ENCODE measurements at places on chromosomes 12 and 14.

DNA sequence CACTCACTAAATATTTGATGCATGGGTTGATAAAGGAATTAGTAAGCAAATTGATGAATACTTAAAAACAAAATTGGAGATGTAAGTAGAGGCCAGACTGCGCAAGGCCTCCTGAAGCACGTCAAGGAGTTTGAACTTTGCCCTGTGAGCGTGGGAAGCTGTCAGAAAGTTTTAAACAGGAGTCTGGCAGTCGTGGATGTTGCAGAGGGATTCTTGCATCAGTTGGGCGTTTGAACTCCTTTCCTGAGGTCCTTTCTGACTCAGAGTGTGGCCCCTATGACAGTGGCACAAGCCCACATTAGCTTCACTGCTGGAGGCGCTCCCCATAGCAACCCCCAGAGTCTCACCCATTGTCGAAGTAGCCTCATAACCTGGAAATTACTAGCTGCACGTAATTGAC is 17.9 kb upstream of the IL22 start:
- H3K27ac ChIP-seq = no peak overlapping the region
- H3K4me3 ChIP-seq = no peak overlapping the region
- H3K27me3 ChIP-seq = no peaks in the 10 kb centered on the region
- H3K36me3 ChIP-seq = no peaks in the 10 kb centered on the region
- no peak for DNase-seq
- peaks cover 13% of the 10 kb centered on the region for H3K4me1 ChIP-seq

DNA sequence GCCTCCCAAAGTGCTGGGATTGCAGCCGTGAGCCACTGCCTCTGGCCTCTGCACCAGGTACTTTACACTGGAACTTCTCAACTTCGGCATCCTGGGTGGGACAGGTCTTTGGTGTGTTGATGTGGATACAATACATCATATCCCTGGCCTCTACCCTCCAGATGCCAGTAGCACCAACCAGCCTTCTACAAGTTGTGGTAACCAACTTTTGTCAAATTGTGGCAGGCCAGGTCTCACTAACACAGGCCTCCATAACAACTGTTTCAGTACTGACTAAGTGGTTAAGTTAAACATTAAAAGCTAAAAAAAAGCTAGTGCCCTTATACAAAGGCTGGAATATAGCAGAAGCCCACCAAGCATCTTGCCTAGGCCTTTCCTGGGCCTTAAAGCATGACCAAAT is 232.9 kb downstream of the PCNX1 start:
- no peak overlapping the region for H3K4me3 ChIP-seq
- no peak overlapping the region for H3K27ac ChIP-seq
- H3K27me3 ChIP-seq = no peaks in the 10 kb centered on the region
- H3K4me1 ChIP-seq = peaks cover 6% of the 10 kb centered on the region
- DNase-seq = no peak

- no peaks in the 10 kb centered on the region for H3K36me3 ChIP-seq
- H3K27ac ChIP-seq = no peak overlapping the region
- H3K4me3 ChIP-seq = no peak overlapping the region
- no peaks in the 10 kb centered on the region for H3K27me3 ChIP-seq
Observed at GRCh38 chr14:53786045-53786444, 170.6 kb downstream of the BMP4 start.

DNA sequence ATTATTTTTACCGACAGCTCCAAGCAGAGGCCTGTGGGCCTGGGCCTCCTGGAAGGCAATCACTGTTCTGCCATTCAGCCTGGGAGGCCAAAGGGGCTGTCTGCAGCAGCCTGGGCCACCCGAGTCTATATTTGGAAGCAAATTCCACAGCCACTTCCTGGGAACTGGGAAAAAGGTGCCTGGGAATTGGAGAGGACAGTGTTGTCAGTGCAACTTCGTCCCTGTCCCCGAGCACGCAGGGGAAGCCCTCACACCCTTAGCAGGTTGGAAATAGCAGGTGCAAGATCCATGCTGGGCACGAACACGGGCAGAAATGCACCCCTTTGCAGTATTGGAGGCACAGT is 9.6 kb upstream of the TBX5 start:
- no peak for DNase-seq
- peaks cover 100% of the 10 kb centered on the region for H3K27me3 ChIP-seq
- no peaks in the 10 kb centered on the region for H3K4me1 ChIP-seq
- no peaks in the 10 kb centered on the region for H3K36me3 ChIP-seq

- no peaks in the 10 kb centered on the region for H3K4me1 ChIP-seq
- H3K27ac ChIP-seq = no peak overlapping the region
- no peak for DNase-seq
- H3K36me3 ChIP-seq = no peaks in the 10 kb centered on the region
- peaks cover 50% of the 10 kb centered on the region for H3K27me3 ChIP-seq
- H3K4me3 ChIP-seq = no peak overlapping the region
Observed at GRCh38 chr12:132322206-132323132, 6.9 kb downstream of the GALNT9 start.

- H3K27me3 ChIP-seq = no peaks in the 10 kb centered on the region
- no peaks in the 10 kb centered on the region for H3K36me3 ChIP-seq
- no peaks in the 10 kb centered on the region for H3K4me1 ChIP-seq
- H3K27ac ChIP-seq = no peak overlapping the region
- no peak overlapping the region for H3K4me3 ChIP-seq
Observed at GRCh38 chr12:102314821-102315220, 117.2 kb upstream of the PMCH start.

DNA sequence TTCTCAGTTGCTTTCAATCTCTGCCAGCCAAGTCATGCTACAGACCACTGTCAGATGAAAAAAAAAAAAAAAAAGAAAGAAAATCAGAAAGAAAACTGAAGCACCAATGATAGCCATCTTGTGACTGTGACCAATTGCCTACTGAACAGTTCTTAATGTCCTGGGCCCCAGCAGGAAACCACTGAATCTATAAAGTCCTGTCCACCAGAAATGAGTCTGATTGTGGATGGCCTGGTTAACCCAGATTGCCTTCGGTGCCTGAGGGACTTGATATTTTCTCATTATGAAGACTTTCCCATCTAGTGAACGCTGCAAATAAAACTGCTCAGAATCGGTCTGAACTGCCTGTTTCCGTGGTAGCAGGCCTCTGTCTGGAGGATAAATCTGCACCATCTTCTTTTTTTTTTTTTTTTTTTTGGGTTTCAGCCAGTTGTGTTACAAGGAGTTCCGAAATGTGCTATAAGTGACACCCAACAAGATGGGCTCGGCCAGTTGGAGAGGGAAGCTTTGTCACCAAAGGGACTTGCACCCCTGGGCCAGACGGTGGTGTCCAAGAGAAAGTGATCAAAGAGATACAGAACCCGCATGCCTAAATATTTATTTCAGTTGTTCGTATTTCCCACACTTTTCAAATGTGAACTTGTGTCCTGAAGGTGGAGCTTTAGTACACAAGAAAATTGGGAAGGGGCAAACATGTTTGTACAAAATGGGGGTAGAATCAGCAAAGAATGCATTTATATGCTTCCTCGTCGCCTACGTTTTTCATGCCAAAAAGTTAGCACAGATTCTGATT is 3.0 kb upstream of the PLXNC1 start:
- DNase-seq = peak; percentile 21
- H3K27ac ChIP-seq = no peak overlapping the region
- no peaks in the 10 kb centered on the region for H3K36me3 ChIP-seq

DNA sequence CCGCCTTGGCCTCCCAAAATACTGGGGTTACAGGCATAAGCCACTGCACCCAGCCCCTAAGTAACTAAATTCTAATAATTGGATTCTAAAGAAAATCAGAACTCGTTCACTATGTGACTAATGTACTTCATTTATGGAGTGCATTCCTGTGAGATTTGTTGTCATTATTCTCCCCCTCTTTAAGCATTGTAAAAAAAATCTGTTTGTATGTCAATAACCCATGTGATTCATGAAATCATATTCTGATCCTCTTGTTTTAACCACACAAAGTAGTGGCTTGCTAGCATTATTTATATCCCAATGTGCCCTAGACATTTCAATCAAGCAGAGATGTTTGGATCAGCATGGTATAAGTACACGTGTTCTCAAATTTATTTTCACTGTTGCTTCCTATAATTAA is 78.2 kb upstream of the OSBPL8 start:
- H3K4me3 ChIP-seq = no peak overlapping the region
- no peak for DNase-seq
- no peaks in the 10 kb centered on the region for H3K36me3 ChIP-seq
- peaks cover 16% of the 10 kb centered on the region for H3K4me1 ChIP-seq
- no peaks in the 10 kb centered on the region for H3K27me3 ChIP-seq

- no peak for DNase-seq
- H3K27ac ChIP-seq = no peak overlapping the region
- H3K4me3 ChIP-seq = no peak overlapping the region
- H3K4me1 ChIP-seq = no peaks in the 10 kb centered on the region
Observed at GRCh38 chr12:117225179-117225578, 34.9 kb upstream of the FBXO21 start.

DNA sequence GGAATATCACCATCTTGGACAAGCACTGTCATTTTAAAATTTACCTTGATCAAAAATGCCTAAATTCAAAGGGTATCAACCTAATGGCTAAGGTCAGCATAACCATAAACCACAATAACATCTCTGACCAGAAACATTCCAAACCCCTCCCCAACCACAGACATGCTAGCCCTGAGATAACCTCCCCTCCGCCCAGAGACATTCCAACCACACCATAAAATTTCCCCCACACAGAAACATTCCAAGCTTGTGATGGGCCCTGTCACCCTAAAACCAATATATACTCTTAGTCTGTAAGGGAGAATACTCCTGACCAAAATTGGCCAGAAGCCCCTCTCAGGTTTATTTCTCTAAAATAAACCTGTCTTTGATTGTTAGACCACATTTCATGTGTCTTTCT is 17.7 kb downstream of the EPYC start:
- no peak for DNase-seq
- H3K4me1 ChIP-seq = no peaks in the 10 kb centered on the region
- H3K4me3 ChIP-seq = no peak overlapping the region

- no peak overlapping the region for H3K27ac ChIP-seq
- H3K4me1 ChIP-seq = peaks cover 68% of the 10 kb centered on the region
- peaks cover 21% of the 10 kb centered on the region for H3K27me3 ChIP-seq
- H3K4me3 ChIP-seq = peak overlapping the region; percentile 82
Observed at GRCh38 chr14:64702493-64703394, 1.5 kb upstream of the PLEKHG3 start.

DNA sequence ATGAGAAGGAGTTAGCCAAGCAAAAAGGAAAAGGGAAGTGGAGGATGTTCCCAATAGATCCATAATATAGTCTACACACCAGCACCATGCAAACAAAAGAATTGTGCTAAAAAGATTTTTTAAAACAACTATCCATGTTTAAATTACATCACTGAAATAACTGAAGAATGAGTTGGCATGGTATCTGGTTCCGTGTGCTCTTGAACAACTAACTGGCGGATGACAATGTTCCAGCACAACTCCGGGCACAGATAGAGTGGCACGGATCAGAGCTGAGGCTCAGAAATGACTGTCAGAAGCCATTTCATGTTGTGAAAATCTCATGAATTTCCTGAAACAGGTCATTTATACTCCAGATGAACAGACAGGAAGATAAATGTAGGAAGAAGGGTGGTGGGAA is 153.1 kb downstream of the HMGA2 start:
- no peak overlapping the region for H3K4me3 ChIP-seq
- H3K27ac ChIP-seq = no peak overlapping the region
- DNase-seq = no peak

- no peaks in the 10 kb centered on the region for H3K27me3 ChIP-seq
- H3K4me3 ChIP-seq = no peak overlapping the region
- H3K4me1 ChIP-seq = peaks cover 2% of the 10 kb centered on the region
Observed at GRCh38 chr12:1716215-1716862, 25.5 kb downstream of the ADIPOR2 start.

DNA sequence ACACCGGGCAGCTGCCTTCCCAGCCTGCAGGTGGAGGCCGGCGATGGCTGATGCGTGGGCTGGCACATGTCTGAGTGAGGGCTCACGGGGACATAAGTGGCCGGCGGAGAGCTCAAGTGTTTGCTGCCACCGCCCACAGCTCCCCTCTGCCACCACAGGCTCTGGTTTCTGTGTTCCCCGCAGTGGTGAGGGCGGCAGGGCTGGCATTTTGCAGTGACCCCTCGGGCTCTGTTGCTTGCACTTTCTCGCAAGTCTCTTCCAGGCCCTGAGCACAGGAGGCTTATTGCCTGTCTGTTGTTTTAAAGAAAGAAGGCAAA is 271.0 kb upstream of the RTL1 start:
- H3K4me1 ChIP-seq = no peaks in the 10 kb centered on the region
- no peaks in the 10 kb centered on the region for H3K27me3 ChIP-seq
- DNase-seq = no peak
- H3K27ac ChIP-seq = no peak overlapping the region
- no peaks in the 10 kb centered on the region for H3K36me3 ChIP-seq

DNA sequence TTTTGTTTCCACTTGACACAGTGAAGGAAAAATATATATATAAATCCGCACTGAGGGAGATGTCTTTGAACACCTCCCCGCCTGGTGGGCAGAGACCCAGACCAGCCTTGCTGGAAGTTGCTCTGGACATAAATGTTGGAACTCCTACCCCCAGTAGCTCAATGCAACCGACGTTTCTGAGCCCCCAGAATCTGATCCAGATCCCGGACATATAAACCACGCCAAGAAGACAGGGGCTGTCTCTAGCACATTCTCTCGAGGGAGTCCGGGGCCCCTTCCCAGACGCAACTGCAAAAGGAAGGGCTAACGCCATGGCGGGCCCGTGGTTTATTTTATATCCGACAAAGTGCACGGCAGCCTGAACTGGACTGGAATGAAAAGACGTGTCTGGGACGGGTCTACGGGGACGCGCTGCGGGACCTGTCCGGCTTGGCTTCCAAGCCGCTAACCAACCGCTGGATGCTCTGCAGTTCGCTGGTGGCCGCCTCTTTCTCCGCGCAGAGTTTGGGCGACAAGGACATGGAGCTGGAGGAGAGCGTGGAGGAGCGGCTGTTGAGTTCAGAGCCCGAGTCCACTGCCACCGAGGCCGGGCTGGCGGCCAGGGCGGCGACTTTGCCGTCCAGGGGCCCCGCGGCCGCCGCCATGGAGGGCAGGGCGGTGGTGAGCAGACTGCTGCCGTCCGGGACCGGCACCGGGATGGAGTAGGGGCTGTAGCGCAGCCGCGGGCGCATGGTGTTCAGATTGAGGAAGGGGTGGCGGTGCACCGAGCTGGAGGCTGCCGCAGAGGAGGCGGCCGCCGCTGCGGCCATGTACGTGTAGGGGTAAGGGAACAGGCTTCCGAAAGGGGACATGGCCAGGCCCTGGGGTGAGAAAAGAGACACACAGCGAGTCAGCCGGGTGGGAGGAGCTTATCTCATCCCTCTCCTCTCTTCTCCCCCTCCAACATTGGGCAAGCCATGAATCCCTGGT is 12.2 kb downstream of the TBX3 start:
- H3K4me3 ChIP-seq = peak overlapping the region; percentile 17
- DNase-seq = peak; percentile 75
- H3K27ac ChIP-seq = no peak overlapping the region

DNA sequence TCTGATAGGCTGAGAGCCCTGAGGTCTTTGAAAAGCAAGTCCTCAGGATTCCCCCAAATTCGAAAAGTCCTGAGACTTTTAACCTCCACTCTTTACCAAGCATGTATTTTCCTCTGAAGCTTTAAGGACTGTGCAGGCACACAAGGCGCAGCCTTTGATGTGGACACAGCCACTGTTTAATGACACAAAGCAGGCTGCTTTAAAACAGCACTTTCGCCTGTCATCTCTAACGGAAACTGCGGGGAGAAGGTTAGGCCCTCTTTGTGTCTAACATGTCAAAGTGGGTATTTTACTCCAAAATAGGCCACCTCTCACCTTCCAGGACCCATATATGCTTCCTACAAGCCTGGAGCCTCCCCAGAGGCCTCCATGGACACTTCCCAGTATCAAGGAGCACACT is 159.2 kb downstream of the GCH1 start:
- H3K4me1 ChIP-seq = no peaks in the 10 kb centered on the region
- no peak overlapping the region for H3K27ac ChIP-seq
- DNase-seq = no peak
- H3K27me3 ChIP-seq = no peaks in the 10 kb centered on the region
